ENCODE measurements at places on chromosomes 5 and 9.

- no peak for DNase-seq
These were observed 59.5 kb downstream of the NR2F1 start for GRCh38 chr5:93642526-93642925.

DNA sequence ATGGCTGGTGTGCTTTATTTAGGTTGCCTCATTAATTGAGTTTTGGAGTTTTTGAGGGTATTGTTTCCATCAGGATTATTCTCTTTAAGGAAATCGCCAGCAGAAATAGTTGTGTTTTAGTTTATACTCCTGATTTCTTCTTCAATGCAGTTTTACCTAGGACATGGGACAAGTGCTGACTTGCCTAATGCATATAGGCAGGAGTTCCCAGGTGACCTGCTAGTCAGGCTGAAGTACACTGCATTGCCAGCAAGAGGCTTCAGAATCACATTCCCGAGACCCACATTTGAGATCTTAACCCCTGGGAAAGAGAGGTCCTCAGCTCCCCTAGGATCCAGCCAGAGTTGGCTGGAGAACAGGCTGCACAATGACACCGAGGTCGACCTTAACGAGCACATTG is 1.5 kb upstream of the OR1N2 start:
- DNase-seq, result no peak

DNA sequence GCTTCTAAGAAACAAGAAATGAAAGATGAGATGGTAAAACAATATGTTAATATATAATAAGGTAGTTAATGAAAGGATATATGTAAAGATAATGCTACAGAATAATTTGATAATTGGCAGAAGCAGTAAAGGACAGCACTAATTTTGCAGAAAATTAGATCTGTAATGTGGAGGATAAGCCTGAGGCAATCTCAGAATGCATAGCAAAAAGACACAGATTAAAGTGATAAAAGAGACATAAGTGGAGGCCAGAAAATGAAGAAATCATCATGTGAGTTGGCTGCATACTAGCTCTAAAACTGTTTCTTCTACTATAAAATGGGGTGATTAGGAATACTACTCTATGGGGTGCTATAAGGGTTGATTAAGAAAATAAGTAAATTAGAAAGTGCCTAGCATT is 225.9 kb downstream of the SEC61B start:
- no peak for DNase-seq

GRCh38 chr9:31745468-31745867 is 639.0 kb upstream of the ACO1 start:
- no peak for DNase-seq

DNA sequence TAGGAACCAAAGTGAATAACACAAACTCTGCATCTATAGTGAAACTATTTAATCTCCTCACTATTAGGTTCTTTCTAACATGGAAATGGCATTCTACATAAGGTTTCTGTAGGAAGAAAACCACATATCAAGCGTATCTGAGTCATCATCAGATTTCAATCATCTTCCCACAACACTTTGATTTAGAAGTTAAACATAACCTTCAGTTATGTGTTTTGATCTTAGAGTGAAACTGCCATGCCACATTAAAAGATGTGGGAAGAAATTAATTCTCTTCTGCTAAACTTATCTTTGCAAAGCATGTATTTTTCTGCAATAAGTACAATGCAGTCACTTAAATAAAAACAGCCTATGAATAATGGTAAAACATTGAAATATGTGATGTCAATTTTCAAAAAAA is 55.0 kb downstream of the MEF2C start:
- DNase-seq, result no peak

- DNase-seq, result peak; percentile 45
These were observed 804 bp downstream of the TTC39B start for GRCh38 chr9:15306068-15306756.

DNA sequence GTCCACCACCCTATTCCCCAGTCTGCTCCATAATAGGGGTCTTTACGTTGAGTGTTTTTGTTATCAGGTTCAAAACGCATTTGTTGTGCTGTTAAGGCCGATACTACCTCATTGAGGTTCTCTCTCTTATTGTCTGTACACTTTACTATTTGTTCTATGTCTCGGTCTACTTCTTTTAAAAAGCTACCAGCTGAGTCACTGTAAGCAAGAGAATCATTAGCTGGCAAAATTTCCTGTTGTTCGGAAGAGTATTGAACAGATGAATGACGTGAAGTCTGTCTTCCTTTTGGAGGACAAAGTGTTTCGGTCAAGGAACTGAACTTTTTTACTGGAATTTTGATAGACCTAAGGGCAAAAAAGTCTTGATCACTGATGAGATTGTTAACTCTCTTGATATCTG is 10.3 kb downstream of the LYSMD3 start:
- DNase-seq, result no peak

- DNase-seq, result no peak
These were observed 23.3 kb upstream of the ZDHHC12 start for GRCh38 chr9:128747241-128747640.

GRCh38 chr5:57313716-57314115 is 139.9 kb downstream of the GPBP1 start:
- DNase-seq, result no peak

- no peak for DNase-seq
These were observed 2.0 kb downstream of the CYFIP2 start for GRCh38 chr5:157267761-157268480.

- no peak for DNase-seq
These were observed 53.6 kb upstream of the APC start for GRCh38 chr5:112684121-112684520.

GRCh38 chr5:374631-375335 is 53.3 kb downstream of the AHRR start:
- DNase-seq, result no peak

- no peak for DNase-seq
These were observed 56.7 kb downstream of the FAM114A2 start for GRCh38 chr5:153981905-153982605.

- DNase-seq, result no peak
These were observed 273.9 kb upstream of the SGCD start for GRCh38 chr5:156053056-156053455.

DNA sequence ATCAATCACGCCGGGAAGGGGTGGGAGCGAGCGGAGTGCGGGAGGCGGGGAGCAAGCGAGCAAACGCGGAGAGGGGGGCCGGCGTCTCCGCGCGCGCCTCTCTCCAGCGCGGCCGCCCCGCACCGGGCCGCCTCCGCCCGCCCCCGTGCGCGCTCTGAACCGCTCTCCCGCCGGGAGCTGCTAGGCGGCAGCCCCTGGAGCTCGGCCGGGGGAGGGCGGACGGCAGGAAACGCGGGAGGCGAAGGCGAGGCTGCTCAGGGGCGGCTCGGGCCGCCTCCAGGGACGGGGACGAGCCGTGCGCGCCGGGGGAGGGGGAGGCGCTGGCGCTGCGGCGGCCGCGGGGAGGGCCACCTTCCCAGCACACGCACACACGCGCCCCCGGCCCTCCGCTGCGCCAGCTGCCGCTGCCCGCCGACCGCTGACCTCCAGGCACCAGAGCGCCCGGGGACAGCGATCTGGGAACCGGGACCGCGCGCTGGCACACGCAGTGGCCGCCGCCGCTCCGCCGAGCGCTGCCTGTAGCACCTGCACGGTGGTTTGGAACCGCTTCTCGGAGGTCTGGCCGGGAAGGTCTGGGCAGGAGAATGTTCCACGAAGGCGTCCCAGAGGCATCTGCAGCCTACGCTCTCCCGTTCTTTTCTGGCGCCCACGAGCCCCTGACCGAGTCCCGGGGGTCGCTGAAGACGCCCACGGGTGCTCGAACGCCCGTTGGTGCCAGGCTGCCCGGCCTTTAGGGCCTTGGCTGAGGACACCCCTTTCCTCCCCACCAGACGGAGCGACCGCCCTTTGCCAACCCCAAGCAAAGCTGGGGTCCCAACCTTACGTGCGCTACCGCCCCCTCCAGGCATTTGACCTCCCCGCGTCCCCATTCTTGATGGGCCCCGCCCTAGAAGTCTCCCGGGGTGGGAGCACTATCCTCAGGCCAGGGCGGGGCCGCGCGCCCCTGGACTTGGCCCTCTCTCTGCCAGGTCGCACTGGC is at the start of gene GABBR2:
Gene GABBR2, minus strand, starts transcription at position 3 of the 979 bp plus-strand sequence. CDS start 198 bp downstream, outside the sequence.
- no peak for DNase-seq

DNA sequence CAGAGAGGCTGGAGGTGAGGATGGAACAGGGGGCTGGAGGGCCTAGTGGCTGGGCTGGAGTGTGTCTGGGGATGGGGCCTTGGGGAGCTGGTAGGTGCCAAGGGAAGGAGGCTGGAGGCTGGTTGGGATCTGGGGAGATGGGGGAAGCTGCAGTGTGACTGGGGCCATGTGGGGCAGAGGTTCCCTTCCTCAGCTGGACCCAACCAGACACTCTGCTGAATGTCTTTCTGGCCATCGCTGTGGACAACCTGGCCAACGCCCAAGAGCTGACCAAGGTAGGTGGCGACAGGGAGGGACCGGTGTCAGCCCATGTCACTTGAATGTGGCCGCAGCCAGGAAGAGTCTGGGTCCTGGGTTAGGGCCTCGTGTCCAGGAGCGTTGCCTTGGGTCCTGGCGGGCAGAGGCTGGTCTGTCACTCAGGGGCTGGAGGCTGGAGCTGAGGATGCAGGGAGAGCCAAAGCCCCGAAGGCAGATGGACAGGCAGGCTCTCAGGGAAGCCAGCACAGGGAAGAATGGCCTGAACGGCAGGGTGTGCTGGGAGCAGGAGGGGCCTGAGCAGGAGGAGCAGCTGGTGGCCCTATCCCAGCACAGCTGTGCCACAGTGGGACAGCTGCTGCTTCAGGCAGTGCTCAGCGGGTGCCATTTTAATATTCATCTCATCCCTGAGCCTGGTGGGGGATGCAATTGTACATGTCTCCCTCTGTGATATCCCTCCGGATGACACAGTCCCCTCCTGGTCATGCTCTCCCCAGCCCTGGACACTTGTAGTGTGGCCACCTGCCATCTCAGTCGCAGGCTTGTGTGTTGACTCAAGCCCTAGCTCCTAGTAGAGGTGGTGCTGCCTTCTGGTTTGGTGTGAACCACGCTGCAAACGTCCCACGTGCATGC is 132.5 kb downstream of the CACNA1B start:
- DNase-seq, result no peak

- no peak for DNase-seq
These were observed 41.1 kb downstream of the FGF1 start for GRCh38 chr5:142644640-142645361.

GRCh38 chr9:106700676-106701075 is 162.3 kb upstream of the ZNF462 start:
- no peak for DNase-seq

DNA sequence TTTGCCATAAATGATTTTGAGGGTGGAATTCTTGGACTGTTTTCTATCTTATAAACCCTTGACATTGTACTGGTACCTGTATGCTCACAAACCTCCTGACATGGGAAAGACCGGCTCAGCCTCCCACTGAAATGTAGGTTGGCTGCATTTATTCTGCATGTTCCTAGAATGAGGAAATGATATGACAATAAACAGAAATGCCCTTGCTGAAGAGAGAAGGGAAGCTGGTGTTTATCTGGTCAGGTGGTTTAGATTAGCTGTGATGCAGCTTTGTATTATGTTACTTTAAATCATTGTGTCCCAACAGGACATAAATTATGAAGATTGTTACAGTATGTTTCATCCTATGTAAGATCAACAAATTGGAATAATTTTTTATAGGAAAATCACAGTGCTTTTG is 23.1 kb upstream of the CATSPER3 start:
- no peak for DNase-seq

DNA sequence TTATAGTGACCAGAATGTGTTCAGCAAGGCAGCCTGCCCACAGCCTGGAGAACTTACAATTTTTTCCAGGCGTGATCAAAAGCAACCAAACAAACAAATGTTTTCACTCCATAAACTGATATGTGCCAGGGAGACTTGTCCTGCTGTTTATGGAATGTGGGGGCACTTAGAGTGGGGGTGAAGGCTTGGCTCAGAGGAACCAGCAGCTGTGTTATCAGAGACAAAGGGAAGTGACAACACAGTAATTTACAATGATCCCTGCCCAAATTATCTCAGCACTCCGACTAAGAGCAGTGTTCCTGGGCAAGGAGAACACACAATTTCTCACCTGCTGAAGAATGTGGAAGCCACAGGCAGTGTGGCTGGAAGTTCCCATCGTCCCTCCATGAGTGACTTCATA is 429.1 kb upstream of the IRX4 start:
- DNase-seq, result no peak

GRCh38 chr9:600006-600405 is 241.5 kb upstream of the DMRT1 start:
- DNase-seq, result no peak

GRCh38 chr5:10536931-10537579 is 26.8 kb upstream of the ANKRD33B start:
- DNase-seq, result no peak

- DNase-seq, result no peak
These were observed 90.4 kb upstream of the SEMA6A start for GRCh38 chr5:116664988-116665387.

DNA sequence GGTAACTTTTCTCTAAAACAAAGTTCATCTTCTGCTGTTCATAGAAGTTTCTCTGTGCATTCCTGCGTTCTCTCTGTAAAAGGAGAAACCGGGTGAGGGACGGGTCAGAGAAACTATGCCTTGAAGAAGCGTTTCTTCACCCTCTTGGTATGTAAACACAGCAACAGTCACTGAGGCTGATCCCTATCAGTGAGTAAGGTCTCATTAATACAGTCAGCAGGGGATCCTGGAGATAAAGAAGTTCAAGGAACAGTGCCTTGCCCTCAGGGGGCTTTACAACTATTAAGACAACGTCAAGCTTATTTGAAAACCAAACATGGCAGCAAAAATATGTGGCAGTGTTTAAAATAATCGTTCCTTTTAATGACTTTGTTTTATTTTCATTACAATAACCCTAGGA is 202.9 kb upstream of the IL12B start:
- DNase-seq, result no peak

GRCh38 chr5:127766676-127767335 is 63.6 kb downstream of the CCDC192 start:
- DNase-seq, result no peak

DNA sequence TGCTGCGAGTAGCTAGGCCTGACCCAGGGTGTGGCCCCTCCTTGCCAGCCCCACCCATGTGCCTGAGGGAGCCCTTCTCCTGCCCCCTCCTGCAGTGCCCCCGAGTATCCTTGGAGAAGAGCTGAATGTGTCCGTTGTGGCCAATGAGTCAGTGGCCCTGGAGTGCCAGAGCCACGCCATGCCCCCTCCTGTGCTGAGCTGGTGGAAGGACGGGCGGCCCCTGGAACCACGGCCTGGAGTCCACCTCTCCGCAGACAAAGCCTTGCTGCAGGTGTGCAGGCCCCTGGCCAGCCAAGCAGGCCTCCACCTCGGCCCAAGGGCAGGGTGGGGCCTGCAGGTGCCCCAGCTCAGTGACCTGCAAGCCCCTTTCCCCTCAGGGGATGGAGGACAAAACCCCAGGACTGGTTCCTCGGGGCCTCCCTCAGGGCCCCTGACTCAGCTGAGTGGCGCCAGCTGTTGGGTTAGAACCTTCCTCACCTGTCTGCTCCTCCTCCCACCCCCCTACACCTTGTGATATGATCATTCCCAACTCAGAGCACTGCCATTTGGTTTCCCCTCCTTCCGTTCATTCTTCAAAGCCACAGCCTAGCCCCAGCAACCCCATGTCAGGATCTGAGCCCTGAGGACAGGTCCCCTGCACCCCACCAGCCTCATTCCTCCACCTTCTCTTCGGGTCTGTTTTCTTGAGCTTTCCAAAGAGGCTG is 80.0 kb upstream of the ASS1 start:
- no peak for DNase-seq

- DNase-seq, result no peak
These were observed 146.0 kb downstream of the C9orf50 start for GRCh38 chr9:129474740-129475404.

- DNase-seq, result no peak
These were observed 33.5 kb upstream of the ZSWIM6 start for GRCh38 chr5:61298580-61298979.

GRCh38 chr9:97560851-97561250 is 59.4 kb downstream of the TMOD1 start:
- no peak for DNase-seq

All from activated naive CD4-positive, alpha-beta T cell treated with anti-CD3 and anti-CD28 coated beads, Interleukin-2, amount 50 U/mL, for 16 hours (primary cell).